ENCODE measurements at places on chromosomes 1 and 21. TPM values are rescaled to one million over a fixed set of nuclear protein-coding genes. Genes with fewer than 3 reads are reported as not detected.

HES4 gene
- 15.8 TPM for polyA plus RNA-seq

FLAD1 gene
- polyA plus RNA-seq, result 37.9 TPM

ADGRL2 gene
- 27.2 TPM for polyA plus RNA-seq

SLC22A15 gene
- 3.5 TPM for polyA plus RNA-seq

TFAP2E gene
- 0.28 TPM for polyA plus RNA-seq

FAM78B gene
- 1.4 TPM for polyA plus RNA-seq

CLIC6 gene
- 2.1 TPM for polyA plus RNA-seq

NTRK1 gene
- polyA plus RNA-seq, result 1.3 TPM

GRCh38 chr1:229340496-229340895 lies 2.4 kb downstream of the CCSAP start:
- H3K36me3 ChIP-seq, result no peaks in the 10 kb centered on the region
- H3K4me3 ChIP-seq, result no peak overlapping the region
- H3K4me1 ChIP-seq, result no peaks in the 10 kb centered on the region
- H3K27me3 ChIP-seq, result no peaks in the 10 kb centered on the region
- no peak for DNase-seq

DNA sequence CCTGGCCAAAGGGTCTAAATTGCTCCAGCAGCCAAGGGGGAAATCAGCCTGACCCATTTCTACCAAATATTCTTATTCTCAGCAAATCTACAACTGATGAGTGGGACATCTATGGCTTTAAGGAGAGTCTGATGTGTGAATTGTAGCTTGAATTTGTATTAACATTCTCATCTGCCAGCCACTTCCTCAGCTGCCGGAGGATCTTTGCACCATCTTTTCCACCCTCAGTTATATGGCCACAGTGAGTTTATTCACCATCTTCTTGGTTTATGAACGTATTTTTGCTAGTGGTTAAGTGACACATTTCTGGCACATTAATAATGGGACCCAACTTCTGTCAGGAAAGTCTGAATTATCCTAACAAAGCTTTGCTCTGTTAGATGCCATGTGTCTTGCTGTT lies 69.6 kb downstream of the COLGALT2 start:
- no peak for DNase-seq
- no peaks in the 10 kb centered on the region for H3K4me1 ChIP-seq
- H3K27me3 ChIP-seq, result no peaks in the 10 kb centered on the region
- no peak overlapping the region for H3K4me3 ChIP-seq
- H3K36me3 ChIP-seq, result no peaks in the 10 kb centered on the region

GRCh38 chr1:183896466-183897048 lies 91.6 kb downstream of the RGL1 start:
- H3K36me3 ChIP-seq, result peaks cover 13% of the 10 kb centered on the region
- no peak for DNase-seq
- H3K4me1 ChIP-seq, result peaks cover 4% of the 10 kb centered on the region
- H3K27me3 ChIP-seq, result no peaks in the 10 kb centered on the region
- no peak overlapping the region for H3K4me3 ChIP-seq

DNA sequence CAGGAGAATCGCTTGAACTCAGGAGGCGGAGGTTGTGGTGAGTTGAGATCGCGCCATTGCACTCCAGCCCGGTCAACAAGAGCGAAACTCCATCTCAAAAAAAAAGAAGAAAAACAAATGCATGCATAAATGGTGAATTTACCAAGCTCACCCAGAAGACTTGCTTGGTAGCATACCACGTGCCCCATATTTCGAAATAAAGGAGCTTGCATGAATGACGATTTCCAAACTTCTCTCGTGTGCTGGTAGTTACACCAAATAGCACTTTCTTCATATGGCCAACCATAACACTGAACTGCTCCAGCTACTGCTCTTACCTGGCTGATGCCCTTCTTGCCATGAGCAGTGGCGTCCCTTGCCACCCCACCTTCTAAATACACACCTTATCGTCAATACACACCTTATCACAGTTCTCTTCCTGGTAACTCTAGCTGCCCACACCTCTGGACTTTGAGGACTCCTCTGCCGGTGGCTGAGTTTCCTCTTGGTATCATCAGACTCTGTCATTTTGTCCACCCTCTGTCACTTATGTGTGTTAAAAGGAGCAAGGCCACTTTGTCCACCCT lies 2.8 kb downstream of the DOP1B start:
- no peaks in the 10 kb centered on the region for H3K36me3 ChIP-seq
- no peaks in the 10 kb centered on the region for H3K27me3 ChIP-seq
- no peak for DNase-seq
- H3K27ac ChIP-seq, result no peak overlapping the region
- H3K4me3 ChIP-seq, result no peak overlapping the region

GRCh38 chr21:38433471-38433870 lies 64.8 kb downstream of the ERG start:
- H3K27ac ChIP-seq, result no peak overlapping the region
- DNase-seq, result peak; percentile 37
- H3K36me3 ChIP-seq, result no peaks in the 10 kb centered on the region
- H3K4me1 ChIP-seq, result no peaks in the 10 kb centered on the region

DNA sequence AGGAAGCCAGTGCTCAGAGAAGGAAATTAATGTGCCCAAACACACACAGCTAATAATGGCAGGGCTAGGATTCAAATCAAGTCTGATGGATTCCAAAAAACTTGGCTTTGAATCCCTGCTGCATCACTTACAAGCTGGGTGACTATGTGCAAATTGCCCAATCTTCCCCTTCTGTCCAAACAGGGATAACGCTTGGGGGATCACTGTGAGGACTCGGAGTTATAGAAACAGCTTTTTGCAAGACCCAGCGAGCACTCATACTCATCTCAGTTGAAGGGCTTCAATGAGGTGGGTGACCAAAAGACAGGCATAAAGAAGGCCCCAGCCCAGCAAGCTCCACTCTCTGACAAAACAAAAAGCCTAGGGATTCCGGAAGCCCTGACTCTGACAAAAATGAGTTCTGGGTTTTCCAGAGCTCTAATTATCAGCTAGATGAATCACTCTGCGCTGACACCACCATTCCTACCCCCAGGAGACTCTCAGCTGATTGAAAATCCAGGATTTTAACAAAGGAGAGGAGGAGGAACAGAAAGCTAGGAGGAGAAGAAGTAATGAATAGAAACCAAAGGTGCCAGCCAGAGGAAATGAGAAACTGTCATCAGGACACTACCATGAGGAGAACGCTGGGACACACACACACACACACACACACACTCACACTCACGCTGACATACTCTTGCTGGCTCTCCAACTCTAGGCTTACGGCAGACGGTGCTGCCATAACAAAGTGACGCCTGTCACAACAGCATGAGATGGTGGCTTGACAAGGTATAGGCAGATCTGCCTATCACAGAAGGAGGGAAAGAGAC lies 1.6 kb upstream of the STK40 start:
- peaks cover 10% of the 10 kb centered on the region for H3K36me3 ChIP-seq
- H3K4me3 ChIP-seq, result no peak overlapping the region
- no peak for DNase-seq
- peak overlapping the region; percentile 96 for H3K27ac ChIP-seq
- H3K4me1 ChIP-seq, result no peaks in the 10 kb centered on the region

DNA sequence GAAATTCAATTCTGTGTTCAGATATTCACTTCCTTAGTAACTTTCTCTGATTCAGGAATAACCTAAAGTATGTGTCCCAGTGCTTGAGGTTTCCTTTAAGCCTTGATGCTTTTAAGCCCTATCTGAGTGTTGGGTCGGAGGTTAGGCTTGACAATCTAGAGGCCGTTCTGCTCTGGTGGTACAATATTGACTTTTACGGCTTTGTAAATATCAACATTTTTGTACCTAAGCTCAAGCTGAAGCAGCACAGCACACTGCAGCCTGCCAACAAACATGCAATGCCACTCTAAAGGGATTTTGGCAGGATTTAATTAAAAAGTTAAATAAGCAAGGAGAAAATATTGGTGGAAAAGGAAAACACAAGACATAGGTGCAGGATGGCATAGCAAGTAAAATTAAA lies 279.2 kb downstream of the NEGR1 start:
- no peak for DNase-seq
- no peak overlapping the region for H3K27ac ChIP-seq
- H3K4me1 ChIP-seq, result no peaks in the 10 kb centered on the region
- no peak overlapping the region for H3K4me3 ChIP-seq
- H3K27me3 ChIP-seq, result no peaks in the 10 kb centered on the region

GRCh38 chr1:196317535-196318522 lies 290.4 kb downstream of the KCNT2 start:
- no peak overlapping the region for H3K27ac ChIP-seq
- peak; percentile 23 for DNase-seq
- no peaks in the 10 kb centered on the region for H3K36me3 ChIP-seq

DNA sequence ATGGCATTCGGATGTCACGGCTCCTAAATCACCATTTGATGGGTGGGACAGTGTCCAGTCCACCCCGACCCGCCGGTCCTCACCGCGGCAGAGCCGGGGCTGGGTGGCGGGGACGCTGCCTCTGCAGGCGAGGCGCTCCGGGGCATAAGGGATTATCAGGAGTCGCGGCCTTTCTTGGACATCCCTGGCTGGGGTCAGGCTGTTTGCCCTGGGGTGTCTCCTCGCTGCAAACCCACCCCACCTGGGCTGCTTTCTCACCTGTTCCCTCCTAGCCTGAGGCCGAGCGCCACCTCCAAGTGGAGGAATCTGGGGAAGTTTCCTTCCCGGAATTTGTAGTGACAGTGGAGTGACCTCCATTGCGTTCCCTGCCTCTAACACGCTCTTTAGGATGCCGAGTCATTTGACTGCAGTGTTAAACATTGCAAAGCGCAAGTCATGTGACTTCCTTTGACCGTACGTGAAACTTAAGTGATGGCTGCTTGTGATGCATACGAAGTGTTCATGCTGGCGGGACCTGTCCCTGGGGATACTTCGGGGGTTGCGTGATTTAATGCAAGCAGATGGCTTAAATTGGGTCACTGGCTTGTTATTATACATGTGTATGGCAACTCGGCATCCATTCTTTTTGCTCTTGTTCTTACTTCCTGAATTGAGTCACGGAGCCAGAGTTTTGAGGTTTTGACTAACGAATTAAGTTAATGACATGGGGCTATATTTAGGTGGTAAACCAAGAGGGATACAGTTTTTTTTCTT lies 536 bp downstream of the LGALS8 start:
- peaks cover 4% of the 10 kb centered on the region for H3K4me1 ChIP-seq
- H3K27ac ChIP-seq, result peak overlapping the region; percentile 93
- peak overlapping the region; percentile 99 for H3K4me3 ChIP-seq
- no peaks in the 10 kb centered on the region for H3K36me3 ChIP-seq
- peak; percentile 70 for DNase-seq
- no peaks in the 10 kb centered on the region for H3K27me3 ChIP-seq

DNA sequence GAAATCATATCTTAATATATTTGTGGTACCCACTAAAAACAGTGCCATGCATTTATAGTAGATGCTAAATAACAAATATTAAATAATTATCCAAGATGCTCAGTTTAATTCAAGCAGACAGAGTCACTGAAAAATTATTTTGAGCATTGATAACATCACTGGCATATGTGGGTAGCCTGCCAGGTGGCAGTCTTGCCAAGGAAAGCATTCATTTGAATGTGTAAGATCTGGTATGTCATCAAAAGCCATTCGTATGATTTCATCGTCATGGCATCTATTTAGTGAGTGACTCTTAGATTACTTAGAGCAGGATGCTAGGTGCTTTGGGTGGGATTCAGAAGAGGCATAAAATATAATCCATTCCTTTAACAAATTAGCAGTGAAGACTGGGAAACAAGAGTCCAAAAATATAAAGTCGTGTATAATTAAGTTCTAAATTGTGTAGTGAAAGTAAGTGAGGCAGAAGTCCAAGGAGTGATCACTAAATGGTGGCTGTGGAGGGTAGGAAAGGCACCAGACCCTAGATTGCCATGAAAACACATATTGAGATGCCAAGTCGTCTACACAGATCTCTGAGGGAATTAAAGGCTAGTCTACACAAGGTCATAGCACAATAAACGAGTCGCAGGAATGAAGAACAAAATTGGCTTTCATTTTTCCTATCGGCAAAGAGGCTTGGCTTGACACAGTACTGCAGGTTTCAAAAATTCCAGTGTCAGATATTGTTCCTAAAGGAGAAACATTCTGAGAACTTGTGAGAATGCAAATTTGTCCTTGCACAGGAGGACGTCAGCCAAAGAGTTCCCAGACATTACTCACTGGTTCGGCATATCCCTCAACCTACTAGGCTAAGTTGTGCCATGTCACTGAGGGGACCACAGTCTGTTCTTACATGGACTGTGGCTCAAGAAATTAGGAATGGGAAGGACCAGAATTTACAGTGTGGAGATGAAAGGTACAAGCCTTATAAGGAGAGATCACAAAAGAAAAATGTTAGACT lies 130.8 kb downstream of the LYPLAL1 start:
- no peak overlapping the region for H3K4me3 ChIP-seq
- H3K4me1 ChIP-seq, result no peaks in the 10 kb centered on the region
- H3K27me3 ChIP-seq, result no peaks in the 10 kb centered on the region
- H3K27ac ChIP-seq, result no peak overlapping the region

DNA sequence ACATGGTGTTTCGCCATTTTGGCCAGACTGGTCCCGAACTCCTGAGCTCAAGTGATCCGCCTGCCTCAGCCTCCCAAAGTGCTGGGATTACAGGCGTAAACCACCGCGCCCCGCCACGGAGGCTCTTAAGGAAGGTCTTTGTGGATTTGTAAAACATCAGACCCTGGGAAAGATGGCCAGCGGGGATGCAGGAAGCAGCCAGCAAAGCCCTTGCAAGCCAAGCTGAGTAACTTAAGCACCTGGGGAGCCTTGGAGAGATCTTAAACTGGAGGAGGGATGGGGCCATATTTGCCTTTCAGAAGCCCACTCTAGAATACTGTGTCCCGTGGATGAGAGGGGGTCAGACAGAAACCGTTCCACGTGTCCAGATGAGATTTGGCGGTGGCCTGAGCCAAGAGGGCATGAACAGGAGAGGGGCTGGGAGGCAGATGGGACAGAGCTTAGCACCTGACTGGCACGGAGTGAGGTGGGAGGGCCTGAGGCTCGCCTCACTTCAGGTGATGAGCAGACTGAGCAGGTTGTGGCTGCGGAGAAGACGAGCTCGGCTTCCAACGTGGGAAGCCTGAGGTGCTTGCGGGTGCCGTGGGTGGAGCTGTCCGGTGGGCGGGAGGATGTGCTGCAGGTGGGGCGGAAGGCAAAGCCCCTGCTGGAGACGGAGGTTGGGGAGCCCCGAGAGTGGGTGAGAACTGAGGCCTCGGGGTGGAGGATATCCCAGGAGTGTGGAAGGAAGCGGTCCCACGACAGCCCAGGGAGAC lies 11.7 kb downstream of the C1orf216 start:
- H3K4me3 ChIP-seq, result no peak overlapping the region
- H3K27me3 ChIP-seq, result peaks cover 8% of the 10 kb centered on the region
- no peak overlapping the region for H3K27ac ChIP-seq
- peak; percentile 64 for DNase-seq

GRCh38 chr1:150141452-150141851 lies 8.3 kb upstream of the PLEKHO1 start:
- no peaks in the 10 kb centered on the region for H3K27me3 ChIP-seq
- no peak for DNase-seq
- H3K4me1 ChIP-seq, result no peaks in the 10 kb centered on the region
- H3K4me3 ChIP-seq, result no peak overlapping the region
- no peaks in the 10 kb centered on the region for H3K36me3 ChIP-seq

- no peak for DNase-seq
- no peaks in the 10 kb centered on the region for H3K4me1 ChIP-seq
- H3K27me3 ChIP-seq, result no peaks in the 10 kb centered on the region
- H3K4me3 ChIP-seq, result no peak overlapping the region
- H3K27ac ChIP-seq, result no peak overlapping the region
These were observed 22.7 kb upstream of the EYA3 start for GRCh38 chr1:28111157-28111556.

Data from kidney (tissue), 22 donors.